ENCODE measurements at places on chromosomes 5 and 9.
A peak's percentile ranks its signal among the peaks of the same experiment; 100 is the strongest.

GRCh38 chr5:32228816-32229215 lies 54.7 kb upstream of the GOLPH3 start:
- DNase-seq: no peak

DNA sequence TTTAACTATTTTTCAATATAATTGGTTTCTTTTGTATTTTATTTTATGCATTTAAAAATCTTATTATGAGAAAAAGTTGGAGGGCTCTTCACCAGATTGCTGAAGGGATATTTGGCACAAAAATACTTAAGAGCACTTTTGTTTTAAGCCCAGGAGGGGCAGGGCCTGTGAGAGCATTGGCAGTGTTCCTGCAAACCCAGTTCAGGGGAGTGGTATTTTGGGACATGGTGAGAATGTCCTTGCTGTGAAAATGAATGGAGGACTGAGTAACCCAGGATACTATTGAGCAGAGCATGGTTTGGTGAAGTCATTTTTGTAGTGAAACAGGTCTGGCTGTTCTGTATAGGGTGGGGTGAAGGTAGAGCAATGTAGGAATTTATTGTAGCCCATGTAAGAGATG lies 121.4 kb downstream of the KCTD16 start:
- no peak for DNase-seq

DNA sequence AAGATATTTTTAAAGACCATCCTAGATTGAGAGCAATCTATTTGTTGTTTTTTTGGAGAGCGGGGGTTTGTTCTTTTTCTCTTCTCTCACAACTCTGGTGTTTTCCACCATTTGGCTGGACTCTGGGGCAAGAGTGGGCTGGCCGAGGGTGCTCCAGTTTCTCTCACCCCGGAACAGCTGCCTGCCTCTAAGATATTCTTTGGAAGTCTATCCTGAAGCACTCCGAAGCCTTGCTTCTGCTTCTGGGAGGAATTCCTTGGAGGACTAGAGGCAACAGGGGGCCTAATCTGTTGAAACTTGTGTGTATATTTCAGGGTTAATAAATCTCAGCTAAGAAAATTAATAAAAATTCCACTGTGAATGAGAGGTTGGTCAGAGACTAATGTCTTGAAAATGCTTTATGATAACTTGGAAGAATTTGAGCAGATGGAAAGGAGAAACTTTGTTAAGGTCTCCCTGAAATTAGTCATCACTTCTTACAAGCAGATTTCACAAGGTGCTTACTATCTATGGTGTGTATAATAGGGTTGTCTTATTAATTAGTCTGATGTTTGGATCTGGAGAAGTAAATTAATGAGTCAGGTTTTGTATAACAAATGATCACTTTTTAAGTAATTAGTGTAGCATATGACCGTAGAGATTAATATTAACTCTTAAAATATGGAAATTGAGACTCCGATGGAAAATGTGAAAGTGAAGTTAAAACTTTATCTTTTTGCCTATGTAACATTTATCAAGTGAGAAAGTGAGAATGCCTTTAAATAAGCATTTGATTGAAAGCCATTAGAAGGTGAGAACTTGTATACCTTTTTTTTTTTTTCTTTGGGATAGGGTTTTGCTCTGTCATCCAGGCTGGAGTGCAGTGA lies 4.0 kb downstream of the MAN2A1 start:
- DNase-seq: peak; percentile 52

- peak; percentile 49 for DNase-seq
Observed at GRCh38 chr5:149961957-149962409, 1.4 kb downstream of the SLC26A2 start.

- peak; percentile 37 for DNase-seq
Observed at GRCh38 chr9:98775831-98776441, 20.4 kb downstream of the ANKS6 start.

All from hematopoietic multipotent progenitor cell treated with erythropoietin and hydrocortisone succinate and interleukin-3 and kit ligand, for 17 days (in vitro differentiated cells).